ENCODE measurements at places on chromosomes 5 and 9. TPM values are rescaled to one million over a fixed set of nuclear protein-coding genes. Genes with fewer than 3 reads are reported as not detected.
A peak's percentile ranks its signal among the peaks of the same experiment; 100 is the strongest.

GRCh38 chr5:143395638-143396352 lies 7.7 kb downstream of the NR3C1 start:
- DNase-seq = no peak
- peak overlapping the region; percentile 62 for H3K4me3 ChIP-seq
- H3K36me3 ChIP-seq = peaks cover 27% of the 10 kb centered on the region

DNA sequence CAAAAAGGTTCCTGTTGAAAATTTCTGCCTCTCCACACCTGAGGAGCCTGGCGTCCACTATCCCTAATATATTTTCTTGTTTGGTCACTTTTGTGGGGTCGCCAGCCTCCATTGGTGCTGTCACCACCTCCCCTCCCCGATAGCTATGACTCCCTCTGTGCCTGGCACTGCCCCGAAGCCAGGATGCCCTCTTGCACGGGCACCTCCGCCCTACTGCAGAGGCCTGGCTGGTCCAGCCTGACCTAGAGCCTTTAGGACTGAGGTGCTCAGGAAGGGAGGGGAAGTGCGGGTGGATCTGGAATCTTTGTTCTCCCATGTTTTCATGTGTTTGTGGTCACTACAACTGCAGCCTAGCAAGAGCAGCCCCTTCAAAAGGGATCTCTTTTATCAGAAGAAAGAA lies 62.6 kb downstream of the WNK2 start:
- H3K27ac ChIP-seq = no peak overlapping the region
- H3K36me3 ChIP-seq = no peaks in the 10 kb centered on the region

- H3K27me3 ChIP-seq = no peaks in the 10 kb centered on the region
- no peaks in the 10 kb centered on the region for H3K36me3 ChIP-seq
- H3K4me3 ChIP-seq = no peak overlapping the region
Measured at GRCh38 chr9:13352451-13352979, 73.0 kb upstream of the MPDZ start.

DNA sequence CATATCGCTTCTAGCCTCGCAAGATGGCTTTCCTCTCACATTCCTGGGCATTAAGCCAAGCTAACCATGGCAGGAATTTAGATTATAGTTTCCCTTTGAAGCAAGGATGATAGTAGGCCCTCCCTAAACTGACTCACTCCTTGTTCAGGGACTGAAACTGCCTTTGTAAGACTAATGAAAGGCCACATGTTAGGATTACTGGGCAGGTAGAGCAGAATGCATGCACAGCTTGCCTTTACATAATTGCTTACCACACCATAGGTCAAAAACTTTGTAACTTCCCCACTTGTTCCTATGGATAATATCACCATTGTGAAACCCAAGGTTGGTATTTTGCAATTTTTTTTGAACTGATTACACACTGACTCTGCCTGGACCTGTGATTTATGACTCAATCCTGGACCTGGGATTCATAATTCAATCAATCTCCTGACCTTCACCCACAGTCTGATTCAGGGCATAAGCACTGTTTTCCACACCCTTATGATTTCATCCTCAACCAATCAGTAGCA lies 41.0 kb upstream of the PRDM9 start:
- H3K4me1 ChIP-seq = no peaks in the 10 kb centered on the region
- H3K27me3 ChIP-seq = no peaks in the 10 kb centered on the region
- no peak overlapping the region for H3K27ac ChIP-seq
- H3K4me3 ChIP-seq = no peak overlapping the region

DNA sequence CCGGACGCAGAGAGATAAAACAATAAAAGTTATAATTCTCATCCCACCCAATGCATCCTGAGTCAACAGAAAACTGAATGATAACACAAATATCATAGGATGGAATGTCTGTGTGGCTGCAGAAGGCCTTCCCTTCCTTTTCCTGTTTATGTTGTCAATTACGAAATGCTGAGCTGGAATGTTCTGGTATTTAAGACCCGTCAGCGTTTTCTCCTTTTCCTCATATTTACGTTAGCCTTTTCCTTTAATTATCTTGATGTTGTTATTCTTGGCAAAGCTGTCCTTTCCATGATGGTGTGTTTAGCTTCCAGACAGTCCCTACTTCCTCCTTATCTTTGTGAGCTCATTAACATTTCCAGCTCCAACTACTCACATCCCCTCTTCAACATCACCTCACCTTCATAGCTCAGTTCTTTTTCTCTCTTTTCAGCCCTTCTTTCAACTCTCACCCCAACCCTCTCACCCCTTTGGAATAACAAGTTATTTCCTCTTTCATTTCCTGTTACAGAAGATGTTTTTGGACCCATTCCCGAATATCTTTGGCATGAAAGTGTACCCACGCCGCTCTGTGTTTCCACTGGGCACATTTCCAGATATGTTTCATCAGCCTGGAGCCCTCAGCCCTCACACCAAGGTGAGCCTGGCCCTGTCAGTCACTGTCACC lies 221.6 kb downstream of the NR2F1-AS1 start:
- no peaks in the 10 kb centered on the region for H3K36me3 ChIP-seq
- no peak overlapping the region for H3K4me3 ChIP-seq
- H3K4me1 ChIP-seq = no peaks in the 10 kb centered on the region

DNA sequence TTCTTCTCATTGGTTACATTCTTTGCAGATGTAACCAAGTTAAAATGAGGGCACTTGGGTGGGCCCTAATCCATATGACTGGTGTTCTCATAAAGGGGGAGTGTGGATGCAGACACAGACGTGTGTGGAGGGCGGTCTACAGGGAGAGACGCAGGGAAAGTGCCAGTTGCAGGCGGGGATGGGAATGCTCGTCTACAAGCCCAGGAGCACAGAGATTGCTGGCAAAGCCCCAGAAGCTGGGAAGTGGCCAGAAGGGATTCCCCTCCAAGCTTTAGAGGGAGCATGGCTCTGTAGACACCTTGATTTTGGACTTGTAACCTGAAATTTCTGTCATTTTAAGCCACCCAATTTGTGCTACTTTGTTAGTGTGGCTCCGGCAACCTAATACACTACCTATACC lies 96.8 kb upstream of the CTSL start:
- H3K27me3 ChIP-seq = no peaks in the 10 kb centered on the region
- no peaks in the 10 kb centered on the region for H3K36me3 ChIP-seq
- H3K4me3 ChIP-seq = no peak overlapping the region
- no peak overlapping the region for H3K27ac ChIP-seq

The PFN3 gene
- not detected for total RNA-seq

The EQTN gene
- total RNA-seq = not detected

The LMBRD2 gene
- 13.8 TPM for total RNA-seq

Data from activated naive CD8-positive, alpha-beta T cell treated with anti-CD3 and anti-CD28 coated beads, Interleukin-2, amount 10 ng/mL, durations not matched to agents 7 days and 5 days (primary cell).